Activated CD8-positive, alpha-beta memory T cell treated with anti-CD3 and anti-CD28 coated beads, Interleukin-2, amount 10 ng/mL, durations not matched to agents 7 days and 5 days (primary cell): ENCODE measurements at places on chromosomes 6 and 20. TPM values are rescaled to one million over a fixed set of nuclear protein-coding genes. Genes with fewer than 3 reads are reported as not detected.
A peak's percentile ranks its signal among the peaks of the same experiment; 100 is the strongest.

GRCh38 chr6:18279422-18279821 is 15.1 kb upstream of the DEK start:
- no peak for DNase-seq

DNA sequence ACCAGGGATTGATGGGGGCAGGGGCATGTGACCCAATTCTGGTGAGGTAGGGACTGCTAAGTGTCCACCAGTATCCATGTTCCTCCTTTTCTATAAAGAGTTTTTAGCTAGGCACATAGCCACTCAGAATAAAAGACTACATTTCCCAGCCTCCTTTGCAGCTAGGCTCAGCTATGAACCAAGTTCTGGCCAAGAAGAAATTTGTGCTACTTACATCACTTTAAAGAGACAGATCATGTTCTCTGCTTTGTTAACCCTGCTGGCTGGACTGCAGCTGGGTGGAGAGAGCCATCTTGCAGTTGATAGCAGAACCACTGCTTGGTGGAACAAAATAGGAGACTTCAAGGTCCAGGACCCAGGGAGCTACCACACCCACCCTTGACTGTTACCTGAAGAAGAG is 5.3 kb upstream of the CCM2L start:
- DNase-seq = no peak

DNA sequence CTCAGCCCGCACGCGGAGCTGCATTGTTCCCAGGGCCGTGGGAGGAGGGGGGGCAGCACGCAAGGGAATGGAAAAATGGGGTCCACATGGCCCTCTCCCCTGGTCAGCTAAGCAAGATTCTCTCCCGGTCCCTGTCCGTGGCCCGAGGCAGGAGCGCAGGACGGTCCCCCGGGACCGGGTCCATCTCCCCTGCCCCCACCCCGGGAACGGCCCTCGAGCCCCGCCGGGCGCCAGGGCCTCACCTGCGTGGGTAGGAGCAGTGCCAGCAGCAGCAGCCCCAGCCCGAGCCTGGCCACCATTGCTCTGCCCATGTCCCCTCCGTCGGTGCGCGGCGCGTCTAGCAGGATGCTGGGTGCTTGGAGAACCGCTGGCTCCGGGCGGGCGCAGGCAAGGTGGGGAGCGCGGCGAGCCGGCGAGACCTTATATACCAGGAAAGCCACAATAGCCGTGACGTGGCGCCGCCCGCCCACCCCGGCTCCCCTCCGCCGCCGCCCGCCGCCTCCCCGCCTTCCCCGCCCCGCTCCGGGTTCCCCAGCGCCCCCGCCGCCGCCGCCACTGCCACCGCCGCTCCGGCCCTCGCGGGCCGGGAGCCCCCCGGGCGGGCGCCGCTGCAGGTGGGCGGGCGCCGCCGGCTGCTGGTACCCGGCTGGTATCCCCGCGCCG is at the start of gene CD24:
Gene CD24 (minus strand): TSS at position 394 of the 663 bp plus-strand sequence. CDS start 83 bp downstream, at position 311.
- no peak for DNase-seq

GRCh38 chr20:31833130-31833930 is 12.1 kb downstream of the FOXS1 start:
- DNase-seq = peak; percentile 74

DNA sequence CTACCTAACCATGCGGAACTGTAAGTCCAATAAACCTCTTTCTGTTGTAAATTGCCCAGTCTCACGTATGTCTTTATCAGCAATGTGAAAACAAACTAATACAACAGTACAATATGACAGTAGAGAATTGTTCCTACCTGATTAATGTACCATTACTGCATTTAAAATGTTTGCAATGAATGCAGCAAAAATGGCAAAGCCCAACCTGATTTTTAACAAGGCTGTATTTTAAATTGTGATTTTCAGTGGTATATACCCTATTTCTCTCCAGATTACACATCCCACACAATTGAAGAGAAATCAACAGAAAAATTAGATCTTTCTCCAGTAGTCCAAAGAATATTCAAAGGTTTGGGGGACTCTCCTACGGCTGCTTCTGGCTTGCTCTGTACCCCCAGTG is 3.3 kb upstream of the PCSK2 start:
- DNase-seq = no peak

DNA sequence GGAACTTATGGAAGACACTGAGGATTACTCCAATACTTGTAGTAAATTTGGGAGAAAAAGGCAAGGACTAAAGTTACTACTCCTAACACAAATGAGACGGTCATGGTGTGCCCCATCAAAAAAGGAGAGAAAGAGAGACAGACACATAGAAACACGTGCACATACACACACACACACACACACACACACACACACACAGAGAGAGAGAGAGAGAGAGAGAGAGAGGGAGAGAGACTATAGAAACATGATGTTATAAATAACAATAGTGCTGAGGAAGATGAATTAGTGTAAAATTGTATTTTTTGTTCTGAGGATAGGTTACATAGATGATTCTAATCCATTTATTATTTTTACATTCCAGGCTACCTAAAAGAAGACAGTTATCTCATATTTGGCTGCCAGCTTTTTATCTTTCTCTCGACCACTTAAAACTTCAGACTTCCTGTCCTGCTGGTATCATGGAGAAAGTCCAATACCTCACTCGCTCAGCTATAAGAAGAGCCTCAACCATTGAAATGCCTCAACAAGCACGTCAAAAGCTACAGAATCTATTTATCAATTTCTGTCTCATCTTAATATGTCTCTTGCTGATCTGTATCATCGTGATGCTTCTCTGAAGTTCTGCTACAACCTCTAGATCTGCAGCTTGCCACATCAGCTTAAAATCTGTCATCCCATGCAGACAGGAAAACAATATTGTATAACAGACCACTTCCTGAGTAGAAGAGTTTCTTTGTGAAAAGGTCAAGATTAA is 10.5 kb downstream of the PLN start:
- DNase-seq = peak; percentile 48

- DNase-seq = no peak
Observed at GRCh38 chr20:62493253-62493885, 17.6 kb upstream of the GATA5 start.

- DNase-seq = no peak
Observed at GRCh38 chr6:37845026-37845911, 25.7 kb downstream of the ZFAND3 start.

DNA sequence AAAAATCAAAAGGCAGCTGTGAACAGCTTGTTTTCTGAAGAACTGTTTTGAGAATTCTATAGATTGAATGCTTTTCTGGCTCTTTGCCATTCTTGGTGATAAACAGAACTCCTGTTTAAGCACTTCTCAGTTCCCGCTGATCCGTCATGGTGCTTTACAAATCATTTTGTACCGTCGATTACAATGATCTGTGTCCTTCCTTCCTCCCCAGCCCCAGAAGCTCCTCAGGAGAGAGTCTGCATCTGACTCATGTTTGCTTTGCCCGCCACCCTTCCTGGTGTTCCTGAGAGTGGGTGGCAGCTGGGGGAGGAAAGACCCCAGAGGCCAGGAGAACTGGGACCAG is 538.6 kb upstream of the MARCKS start:
- no peak for DNase-seq

DNA sequence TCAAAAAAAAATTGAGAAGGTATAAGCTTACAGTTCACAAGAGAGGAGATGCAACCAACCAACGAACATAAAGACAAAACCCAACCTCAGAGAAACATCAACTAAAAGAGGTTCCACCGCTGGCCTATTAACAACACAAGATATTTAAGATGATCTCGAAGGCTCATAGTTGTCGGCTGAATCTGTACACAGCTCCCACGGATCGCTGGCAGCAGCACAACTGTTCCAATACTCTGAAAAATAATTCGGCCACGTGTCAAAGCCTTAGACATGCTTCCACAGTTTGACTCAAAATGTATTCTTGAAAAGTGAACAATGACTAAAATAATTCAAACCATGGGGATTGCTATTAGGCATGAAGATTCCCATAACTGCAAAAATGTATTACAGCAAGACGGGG is 13.7 kb downstream of the EXOC2 start:
- no peak for DNase-seq

- no peak for DNase-seq
Observed at GRCh38 chr6:159961528-159961927, 7.4 kb upstream of the IGF2R start.

DNA sequence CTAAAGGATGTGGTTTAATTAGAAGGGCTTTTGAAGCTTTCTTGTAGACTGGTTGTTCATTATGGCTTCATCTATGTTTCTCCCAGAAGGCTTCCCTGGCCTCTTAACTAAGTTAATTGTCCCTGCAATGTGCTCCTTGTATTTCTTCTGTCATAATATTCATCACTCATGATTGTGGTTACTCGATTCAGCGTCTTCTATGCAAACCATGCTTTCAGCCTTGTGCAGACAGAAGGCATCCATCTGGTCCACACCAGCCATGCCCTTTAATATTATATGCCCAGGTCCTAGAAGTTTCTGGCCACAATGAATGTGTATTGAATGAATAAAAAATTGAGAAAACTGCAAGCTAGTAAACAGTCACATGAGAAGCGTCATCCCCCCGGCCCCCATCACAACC is 163.2 kb downstream of the KHDC1L start:
- no peak for DNase-seq

GRCh38 chr6:132490478-132491204 is 22.3 kb downstream of the STX7 start:
- no peak for DNase-seq

- DNase-seq = no peak
Observed at GRCh38 chr20:50403565-50404418, 106.4 kb upstream of the PTPN1 start.

The RPL10A gene
- total RNA-seq = 1,382 TPM

The TBX18 gene
- not detected for total RNA-seq

The CNKSR3 gene
- not detected for total RNA-seq

The TSPYL1 gene
- 41.3 TPM for total RNA-seq

The C20orf96 gene
- total RNA-seq = 7.5 TPM

The SLC35D3 gene
- not detected for total RNA-seq

The SIRPB2 gene
- not detected for total RNA-seq

The GMDS gene
- 36.9 TPM for total RNA-seq
